ENCODE measurements at places on chromosomes 1 and 21.

DNA sequence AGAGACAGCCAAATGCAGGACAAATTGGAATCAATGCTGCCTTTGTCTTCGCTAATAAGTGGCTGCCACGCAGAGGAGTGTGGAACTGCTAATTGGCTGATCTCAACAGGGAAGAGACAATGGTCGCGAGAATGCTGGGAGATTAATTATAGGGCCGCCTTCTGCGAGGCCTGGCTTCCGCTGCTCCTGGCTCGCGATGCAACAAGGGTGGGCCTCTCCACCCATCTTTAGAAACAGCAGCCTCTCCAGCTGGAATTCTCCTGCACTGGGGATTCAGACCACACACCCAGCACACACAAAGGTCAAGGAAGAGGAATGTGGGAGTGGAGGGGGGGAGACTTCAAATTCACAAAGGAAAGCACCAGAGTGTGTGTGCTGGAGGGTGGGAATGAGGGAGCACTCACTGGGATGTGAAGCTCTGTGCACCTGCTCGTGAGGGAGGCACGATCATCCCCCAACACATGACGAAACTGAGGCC is 200.7 kb upstream of the GRIK3 start:
- peak; percentile 73 for DNase-seq

- DNase-seq = no peak
These were observed 7.7 kb upstream of the ATP1A4 start for GRCh38 chr1:160143695-160144094.

GRCh38 chr1:21384620-21385019 is 55.3 kb upstream of the NBPF3 start:
- no peak for DNase-seq

DNA sequence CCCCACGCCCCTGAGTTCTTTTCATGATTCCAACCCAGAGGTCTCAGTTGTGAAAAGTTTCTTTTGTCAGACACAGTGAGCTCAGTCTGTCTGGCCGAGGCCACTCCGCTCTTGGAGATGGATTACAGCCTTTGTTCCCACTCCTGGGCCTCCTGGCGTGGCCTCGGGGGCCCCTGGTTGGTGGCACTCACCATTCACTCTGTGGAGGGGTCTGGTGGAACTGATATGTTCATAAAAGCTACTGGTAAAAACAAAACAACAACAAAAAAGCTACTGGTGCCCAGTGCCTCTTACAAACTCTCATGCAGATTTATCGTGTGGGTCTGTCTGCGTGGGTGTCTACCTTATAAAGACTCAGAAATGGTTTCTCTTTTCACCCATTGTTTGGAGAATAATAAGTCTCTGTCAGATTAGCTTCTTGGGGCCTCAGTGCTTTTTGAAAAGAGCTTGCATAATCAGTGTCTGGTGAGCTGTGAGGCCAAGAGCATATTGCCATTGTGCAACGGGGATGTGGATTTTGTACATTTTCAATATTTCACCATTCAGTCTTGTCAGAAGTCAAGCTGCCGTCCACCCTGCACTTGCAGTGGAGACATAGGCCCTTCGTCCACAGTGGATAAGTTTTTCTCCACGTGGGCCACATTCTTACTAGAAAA is 86.7 kb downstream of the GALNT2 start:
- DNase-seq = no peak

GRCh38 chr21:28144653-28145052 is 848.0 kb downstream of the LTN1 start:
- DNase-seq = no peak

DNA sequence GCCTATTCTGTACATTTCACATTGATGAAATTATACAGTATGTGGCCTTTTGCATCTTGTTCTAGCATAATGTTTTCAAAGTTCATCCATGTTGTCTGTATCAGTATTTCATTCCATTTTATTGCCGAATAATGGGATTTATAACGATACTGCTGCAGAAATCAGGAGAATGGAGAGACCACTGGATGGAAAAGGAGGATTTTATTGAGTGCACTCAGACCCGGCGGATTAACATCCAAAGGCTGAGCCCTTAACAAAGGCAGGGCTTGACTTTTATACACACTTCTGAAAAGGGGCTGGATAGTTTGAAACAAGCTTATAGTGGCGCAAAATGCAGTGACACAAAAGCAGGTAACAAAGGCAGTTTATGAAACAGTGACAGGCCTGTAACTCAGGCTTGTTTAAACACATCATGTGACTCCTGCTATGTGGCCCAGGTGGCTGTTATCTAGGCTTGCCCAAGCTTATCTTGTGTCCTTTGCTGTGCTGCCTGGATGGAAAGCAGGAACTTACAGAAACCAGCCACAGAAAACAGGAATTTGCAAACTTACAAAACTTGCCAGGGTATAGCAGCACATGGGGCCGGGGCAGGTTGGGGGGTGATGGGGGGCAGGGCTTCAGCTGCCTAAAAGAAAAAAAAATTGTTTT is 32.8 kb upstream of the KCNJ15 start:
- peak; percentile 18 for DNase-seq

GRCh38 chr1:174775621-174776020 is 224.1 kb upstream of the CACYBP start:
- no peak for DNase-seq

- no peak for DNase-seq
These were observed 11.5 kb downstream of the CNST start for GRCh38 chr1:246577720-246578106.

All from NCI-H1417 (cell line).